NCI-H2081 treated with DMSO at 0.1 percent for 48 hours (cell line): ENCODE measurements at places on chromosomes 2 and 18.

DNA sequence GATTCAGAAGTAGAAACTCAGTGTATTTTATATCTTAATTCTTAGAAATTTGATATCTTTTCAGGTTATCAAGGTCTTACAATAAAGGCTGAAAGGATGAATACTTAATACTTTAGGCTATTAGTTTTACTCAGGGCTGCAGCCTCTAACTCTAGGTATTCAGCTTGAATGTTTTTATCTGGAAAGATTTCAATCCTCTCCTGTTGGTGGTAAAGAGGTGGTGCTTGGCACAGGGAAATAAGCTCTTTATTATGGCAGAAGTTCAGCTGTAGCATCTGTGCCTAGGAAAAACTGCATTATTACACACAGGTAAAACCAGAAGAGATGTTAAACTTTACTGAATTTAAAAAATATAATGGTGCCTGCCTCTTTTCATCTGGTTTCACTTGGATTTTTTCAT is 11.1 kb downstream of the ACVR2A start:
- DNase-seq, result no peak

GRCh38 chr2:24972315-24972961 is 683 bp upstream of the DNAJC27 start:
- DNase-seq, result no peak

DNA sequence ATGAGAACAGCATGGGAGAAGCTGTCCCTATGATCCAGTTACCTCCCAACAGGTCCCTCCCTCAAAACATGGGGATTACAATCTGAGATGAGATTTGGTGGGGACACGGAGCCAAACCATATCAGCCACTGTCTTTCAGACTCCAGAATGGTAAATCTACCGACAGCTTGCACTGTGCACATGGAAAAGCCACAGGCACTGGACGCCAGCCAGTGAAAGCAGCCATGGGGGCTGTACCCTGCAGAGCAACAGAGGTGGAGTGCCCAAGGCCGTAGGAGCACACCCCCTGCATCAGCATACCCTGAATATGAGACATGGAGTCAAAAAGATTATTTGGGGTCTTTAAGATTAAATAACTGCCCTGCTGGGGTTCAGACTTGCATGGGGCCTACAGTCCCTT is 218.4 kb downstream of the PDE1A start:
- no peak for DNase-seq

DNA sequence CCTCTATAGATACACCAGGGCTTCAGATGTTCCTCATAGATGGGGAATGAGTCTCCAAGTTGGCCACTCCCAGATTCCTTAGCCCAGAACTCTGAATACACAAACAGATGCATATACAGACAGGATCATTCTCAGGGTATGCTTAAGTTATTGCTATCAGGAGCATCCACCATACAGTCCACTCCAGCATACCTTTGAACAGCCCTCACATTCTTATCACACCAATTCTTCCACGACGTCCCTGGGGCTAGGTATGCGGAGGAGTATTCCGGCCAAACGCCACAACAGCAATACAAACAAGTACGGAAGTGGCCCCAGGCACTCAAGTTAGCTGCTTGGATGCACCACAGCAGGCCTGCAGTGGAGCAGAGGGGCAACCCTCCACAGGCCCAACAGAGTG is 312.5 kb upstream of the CHAC2 start:
- no peak for DNase-seq

DNA sequence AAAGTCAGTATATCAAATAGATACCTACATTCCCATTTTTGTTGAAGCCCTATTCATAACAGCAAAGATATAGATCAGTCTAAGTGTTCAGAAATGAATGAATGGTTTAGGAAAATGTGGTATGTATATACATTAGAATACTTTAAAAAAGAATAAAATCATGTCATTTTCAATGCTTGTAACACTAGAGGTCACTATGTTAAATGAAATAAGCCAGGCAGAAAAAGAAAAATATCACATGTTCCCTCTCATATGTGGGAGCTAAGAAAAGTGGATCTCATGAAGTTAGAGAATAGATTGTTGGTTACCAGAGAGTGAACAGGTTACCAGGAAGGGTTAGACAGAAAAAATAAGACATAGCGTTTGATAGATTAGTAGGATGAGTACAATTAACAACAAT is 1111.0 kb upstream of the SLC39A10 start:
- no peak for DNase-seq

DNA sequence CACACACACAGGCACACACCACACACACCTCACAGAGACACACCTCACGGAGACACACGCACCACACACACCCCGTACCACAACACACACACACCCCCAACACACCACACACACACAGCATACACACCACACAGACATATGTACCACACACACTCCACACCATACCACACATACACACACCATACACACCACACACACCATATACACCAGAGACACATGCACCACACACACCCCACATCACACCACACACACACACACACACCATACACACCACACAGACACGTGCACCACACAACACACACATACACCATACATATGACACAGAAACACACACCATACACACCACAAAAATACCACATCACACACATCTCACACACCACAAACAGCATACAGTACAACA is 850.7 kb downstream of the RNF144A start:
- DNase-seq, result no peak

DNA sequence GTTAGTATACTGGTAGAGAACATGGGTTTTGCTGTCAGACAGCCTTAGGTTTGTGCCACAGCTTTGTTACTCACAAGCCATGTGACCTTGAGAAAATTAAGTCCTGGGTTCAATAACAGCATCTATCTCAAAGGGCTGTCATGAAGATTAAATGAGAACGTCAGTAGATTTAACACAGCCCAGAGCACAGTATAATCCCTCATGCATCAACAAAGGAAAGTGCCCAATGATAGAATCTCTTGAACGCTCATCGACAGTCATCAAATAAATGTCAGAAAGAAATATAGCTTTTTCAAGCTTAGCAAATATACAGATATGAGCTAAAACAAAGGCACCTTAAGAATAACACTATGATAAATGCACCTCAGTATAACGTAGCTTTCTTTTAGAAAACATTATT is 22.3 kb downstream of the CUL3 start:
- DNase-seq, result no peak

- DNase-seq, result no peak
Measured at GRCh38 chr2:25885933-25886332, 7.6 kb upstream of the ASXL2 start.

DNA sequence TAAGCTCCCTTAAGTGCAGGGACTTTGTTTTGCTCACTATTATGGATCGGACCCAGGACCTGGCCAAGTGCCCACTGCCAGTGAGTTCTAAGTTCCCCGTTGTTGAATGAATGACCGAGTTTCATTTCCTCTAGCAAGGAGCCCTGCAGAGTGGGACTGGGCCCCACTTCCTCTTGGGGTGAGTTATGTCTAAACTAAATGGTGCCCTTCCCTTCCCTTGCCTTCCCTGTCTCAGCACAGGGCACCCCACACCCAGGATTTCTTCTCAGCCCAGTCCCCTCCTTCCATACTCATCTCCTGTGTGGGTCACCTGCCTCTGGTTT is 195.3 kb upstream of the HS6ST1 start:
- no peak for DNase-seq

- no peak for DNase-seq
Measured at GRCh38 chr2:156396126-156396525, 40.1 kb upstream of the GPD2 start.

- no peak for DNase-seq
Measured at GRCh38 chr2:46812361-46813019, 103.1 kb downstream of the MCFD2 start.

DNA sequence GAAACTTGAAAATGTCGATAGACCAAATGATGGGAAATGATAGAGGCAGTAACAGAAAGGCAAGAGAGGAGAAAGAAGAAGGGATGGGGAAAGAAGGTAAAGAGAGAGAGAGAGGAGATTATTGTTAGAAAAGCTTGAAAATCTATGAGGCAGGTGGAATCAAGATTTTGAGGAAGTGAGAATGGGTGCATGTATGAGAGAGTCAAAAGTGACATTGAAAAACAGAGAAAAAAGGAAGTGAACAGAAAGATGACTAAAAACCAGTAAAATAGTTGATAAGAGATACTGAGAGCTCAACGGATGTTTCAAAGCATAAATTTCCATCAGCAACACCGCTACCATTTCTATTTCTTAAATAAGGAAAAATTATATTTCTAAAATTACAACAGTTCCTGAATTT is 327.4 kb upstream of the CWC22 start:
- DNase-seq, result no peak

GRCh38 chr2:216678098-216678465 is 17.3 kb downstream of the IGFBP5 start:
- no peak for DNase-seq

DNA sequence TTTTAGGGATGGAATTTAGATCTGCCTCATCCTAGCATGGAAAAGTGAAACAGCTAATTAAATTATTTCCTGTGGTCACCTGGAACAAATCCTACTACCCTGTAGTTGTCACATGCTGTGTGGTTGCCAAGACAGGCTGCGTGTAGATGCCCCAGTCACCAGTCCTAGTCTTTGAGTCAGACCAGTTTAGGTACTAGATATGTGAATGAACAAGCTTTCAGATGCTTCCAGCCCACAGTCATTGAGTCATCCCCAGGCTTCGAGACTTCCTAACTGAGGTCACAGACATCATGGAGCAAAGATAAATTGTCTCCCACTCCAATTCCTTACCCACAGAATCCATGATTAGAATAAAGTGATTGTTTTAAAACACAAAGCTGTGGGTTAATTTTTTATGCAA is 35.8 kb upstream of the GRB14 start:
- DNase-seq, result no peak

GRCh38 chr2:230921806-230922595 is 3.0 kb downstream of the GPR55 start:
- no peak for DNase-seq

DNA sequence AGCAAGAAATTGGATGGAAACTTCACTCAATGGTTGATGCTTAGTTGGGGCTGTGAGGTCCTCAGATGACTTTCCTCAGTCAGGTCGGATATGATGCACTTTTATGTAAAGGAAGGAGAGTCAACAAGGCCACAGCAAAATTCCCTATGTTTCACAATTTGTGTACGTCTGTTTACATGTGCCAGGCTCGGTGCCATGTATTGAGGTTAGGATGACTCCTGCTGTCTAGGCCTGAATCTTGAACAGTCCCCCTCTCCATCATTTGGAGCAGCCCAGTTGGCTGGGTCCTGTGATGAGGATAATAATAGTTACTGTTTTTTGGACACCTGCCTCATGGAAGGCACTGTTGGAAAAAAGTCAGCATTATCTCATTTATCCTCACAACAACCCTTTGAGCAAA is 43.1 kb downstream of the VSNL1 start:
- DNase-seq, result no peak

DNA sequence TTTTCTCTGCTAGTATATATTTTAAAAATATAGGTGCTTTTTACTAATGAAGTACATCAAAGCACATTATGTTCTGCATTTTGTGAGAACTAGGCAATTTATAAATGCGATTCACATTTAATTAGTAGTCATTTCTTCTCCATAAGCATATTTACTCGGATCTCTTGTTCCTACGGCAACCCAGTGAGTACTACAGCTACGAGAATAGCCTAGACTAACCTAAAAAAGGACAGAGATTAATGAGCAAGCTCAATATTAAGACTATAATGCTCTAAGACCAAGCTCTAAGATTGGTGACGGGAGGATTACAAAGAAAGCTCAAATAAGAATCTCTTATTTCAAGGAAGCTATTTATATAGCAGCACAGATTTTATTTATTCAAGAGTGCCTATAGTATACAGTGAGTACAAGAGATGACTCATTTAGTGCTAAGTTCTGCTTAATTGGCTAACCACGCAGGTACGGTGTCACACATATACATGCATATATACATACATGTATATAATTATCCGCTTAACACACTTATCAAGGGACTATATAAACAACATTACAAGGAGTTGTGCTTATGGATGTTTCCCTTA is 364.7 kb downstream of the GPD2 start:
- DNase-seq, result peak; percentile 71

- DNase-seq, result no peak
Measured at GRCh38 chr2:172993931-172994717, 81.5 kb upstream of the MAP3K20 start.

- no peak for DNase-seq
Measured at GRCh38 chr18:48265328-48265727, 143.9 kb downstream of the ZBTB7C start.

DNA sequence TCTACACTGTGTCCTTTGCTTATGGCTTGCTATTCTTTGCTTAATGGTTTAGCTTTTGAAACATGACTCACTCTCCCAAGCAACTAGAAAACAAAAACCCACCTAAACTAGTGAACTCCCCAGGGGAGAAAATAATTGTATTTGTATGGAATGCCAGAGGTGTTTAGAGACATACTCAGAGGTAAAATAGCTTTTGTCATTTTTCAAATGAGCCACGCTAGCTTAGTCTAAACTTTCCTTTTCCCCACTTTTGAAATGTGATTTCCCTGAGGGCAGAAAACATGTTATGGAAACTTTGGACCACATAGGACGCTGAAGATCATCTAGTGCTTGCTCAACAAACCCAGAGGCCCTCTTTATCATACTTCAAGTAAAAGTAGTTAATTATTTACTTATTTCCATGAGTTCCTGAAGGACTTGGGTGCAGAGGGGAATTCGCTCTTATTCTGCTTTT is 16.5 kb upstream of the CYTIP start:
- DNase-seq, result no peak

DNA sequence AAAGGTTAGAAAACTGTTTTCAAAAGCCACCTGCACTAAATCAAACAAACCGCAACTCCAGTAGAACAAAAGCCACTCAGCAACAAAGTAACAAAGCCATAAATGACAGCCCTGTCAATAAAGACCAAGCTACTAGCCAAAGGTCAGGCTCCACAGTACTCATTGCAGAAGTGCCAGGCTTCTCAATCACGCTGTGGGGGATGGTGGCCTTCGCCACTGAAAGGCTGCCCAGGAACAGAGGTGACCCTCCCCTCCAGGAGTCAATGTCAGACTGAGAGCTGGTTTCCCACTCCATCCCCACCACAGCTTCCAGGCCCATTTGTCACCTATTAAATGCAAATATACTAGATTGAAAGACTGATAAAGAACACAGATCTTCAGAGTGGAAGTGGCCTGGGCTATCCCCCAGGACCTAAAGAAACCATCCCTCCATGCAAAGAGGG is 5.9 kb downstream of the ATP8B1 start:
- no peak for DNase-seq

DNA sequence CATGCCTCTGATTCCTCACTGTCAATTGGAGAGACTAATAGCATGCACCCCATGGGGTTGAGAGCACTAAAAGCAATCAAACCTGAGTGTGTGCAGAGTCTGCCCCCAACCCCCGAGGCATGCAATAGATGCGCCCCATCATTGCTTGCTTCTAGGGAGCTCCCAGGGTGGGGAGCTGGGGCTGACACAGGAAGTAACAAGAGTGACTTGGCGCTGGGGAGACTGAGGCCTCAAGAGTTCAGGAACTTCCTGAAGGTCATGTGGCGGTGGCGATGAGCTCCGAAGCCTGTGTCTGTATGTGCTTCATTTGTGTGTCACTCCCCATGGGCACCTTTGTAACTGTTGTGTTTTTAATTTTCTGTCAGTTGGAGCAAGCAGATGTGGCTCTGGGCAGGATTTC is 61.2 kb downstream of the CTIF start:
- DNase-seq, result no peak
